ENCODE measurements at places on chromosomes 12 and 14.

GRCh38 chr12:80830533-80831088 is 107.1 kb downstream of the LIN7A start:
- no peak for DNase-seq

DNA sequence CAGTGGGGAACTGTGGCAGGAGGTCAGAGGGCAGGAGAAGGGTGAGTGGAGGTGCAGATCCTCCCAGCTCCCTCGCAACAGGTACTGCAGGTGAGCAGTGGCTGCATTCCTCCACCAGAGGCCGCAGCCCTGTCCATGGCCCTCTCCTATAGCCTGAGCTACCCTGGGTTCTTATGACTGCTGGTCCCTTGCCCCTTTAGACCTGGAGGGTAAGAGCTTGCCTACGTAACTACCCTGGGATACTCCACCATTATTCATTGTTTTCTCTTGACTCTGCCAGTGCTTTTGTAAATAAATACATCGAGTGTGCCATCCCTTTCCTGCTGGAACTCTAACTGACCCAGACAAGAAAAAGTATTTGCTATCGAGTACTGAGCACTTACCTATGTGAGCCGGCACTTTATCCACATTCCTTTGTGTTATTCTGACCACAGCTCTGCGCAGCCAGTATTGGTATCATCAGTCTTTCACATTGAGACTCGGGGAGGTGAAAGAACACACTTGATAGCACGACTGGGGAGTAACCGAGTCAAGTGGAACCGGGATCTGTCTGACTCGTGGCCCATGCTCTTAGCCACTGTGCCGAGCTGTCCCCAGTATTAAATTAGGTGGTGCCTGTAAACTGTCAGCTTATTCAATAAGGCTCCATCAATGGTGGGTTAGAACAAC is 38.5 kb downstream of the LTBP2 start:
- no peak for DNase-seq

- no peak for DNase-seq
Observed at GRCh38 chr14:62209287-62209899, 447.2 kb downstream of the SNAPC1 start.

- DNase-seq = no peak
Observed at GRCh38 chr12:66725031-66725430, 46.2 kb upstream of the GRIP1 start.

DNA sequence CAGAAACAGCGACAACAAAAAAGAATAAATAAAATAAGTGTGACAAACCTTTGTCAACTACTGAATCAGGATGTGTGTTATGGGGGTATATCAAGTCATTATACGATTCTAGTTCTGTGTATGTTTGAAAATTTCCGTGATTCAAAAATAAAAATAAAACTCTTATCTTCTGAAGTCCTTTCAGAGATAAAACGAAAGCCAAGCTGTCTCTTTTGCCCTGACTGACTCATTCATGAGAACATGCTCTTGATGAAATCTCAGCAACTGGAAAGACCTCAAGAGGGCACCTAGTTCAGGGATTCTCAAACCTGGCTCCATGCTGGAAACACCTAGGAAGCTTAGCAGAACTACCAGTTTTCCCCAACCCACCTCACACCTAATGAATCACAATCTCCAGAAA is 9.2 kb downstream of the FOXN3 start:
- no peak for DNase-seq

DNA sequence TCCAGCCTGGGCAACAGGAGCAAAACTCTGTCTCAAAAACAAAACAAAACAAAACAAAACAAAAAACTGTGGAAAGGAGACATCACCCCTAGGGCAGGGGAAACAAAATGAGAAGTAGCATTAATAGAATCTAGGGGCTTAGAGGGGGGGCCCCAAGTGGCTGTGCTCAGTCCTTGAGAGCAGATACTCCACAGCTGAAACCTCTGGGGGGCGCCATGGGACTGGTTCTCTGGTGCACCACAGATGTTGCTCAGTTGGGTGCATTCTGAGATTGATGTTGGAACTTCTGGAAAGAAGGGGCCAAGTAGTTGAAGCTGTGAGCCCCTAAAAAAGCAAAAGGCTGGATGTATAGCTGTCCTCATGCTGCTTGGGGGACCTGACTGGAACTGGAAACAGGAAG is 11.8 kb upstream of the SYNE2 start:
- no peak for DNase-seq

DNA sequence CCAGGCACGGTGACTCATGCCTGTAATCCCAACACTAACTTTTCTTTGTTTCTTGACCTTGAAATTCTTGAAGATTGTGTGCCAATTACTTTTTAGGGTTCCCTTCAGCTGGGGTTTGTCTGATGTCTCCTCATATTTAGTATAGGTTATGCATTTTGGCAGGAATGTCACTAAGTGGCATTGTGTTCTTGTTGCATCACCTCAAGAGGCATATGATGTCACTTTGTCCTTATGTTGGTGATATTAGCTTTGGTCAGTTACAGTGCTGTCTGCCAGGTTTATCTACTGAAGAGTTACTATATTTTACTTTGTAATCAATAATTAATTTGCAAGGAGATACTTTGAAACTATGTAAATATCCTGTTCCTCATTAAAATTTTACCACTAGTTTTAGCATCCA is 61.0 kb upstream of the BTG1 start:
- DNase-seq = no peak

DNA sequence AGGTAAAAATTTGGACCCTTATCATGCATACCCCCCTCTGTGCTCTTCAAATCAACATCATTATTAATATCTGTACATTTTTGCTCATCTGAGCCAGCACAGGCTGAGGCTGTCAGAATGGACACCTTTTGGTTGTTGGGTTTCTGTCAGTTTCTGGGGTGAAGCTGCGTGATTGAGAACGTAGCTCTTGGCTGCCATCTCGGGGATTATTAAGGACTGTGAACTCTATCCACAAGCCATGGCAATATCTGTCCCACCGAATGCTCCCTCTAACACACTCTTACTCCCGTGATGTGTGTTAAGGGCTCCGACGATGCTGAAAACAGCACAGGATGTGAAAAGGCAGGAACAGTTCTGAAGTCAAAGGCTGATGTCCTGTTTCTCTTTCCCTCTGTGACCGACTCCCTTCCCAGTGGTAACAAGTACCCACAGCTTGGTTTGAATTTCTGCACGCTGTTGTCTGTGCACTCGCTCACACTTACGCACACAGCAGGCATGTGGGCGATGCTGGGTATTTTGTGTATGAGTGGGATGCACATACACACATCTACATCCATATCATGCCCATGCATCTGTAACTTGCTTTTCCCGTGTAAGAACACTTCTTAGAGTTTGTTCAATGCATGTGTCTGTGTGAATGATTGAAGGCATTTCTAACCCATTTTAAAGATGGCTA is 405.6 kb downstream of the TMEM121 start:
- DNase-seq = no peak

- no peak for DNase-seq
Observed at GRCh38 chr12:31482816-31483215, 108.1 kb downstream of the DENND5B start.

- DNase-seq = no peak
Observed at GRCh38 chr12:8696442-8697090, 1.2 kb upstream of the RIMKLB start.

GRCh38 chr12:33587784-33588712 is 148.4 kb upstream of the SYT10 start:
- no peak for DNase-seq

DNA sequence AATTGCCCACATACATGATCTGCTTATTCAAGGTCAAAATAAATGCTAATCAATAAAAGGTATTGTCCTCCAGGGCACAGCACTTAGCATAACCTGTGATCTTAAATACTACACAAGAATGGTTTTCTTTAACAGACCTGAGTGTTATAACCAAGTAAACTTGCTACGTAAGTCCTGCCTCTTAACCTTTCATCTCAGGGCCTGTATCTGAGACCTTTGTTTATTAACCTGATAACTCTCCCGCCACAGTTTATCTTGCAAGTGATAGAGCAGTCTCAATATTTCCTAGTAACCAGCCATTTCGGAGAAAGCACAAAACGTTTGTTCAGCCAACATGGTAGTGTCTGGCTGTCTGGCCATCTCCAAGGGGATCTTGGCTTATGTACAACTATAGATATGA is 88.4 kb downstream of the DUSP6 start:
- no peak for DNase-seq

DNA sequence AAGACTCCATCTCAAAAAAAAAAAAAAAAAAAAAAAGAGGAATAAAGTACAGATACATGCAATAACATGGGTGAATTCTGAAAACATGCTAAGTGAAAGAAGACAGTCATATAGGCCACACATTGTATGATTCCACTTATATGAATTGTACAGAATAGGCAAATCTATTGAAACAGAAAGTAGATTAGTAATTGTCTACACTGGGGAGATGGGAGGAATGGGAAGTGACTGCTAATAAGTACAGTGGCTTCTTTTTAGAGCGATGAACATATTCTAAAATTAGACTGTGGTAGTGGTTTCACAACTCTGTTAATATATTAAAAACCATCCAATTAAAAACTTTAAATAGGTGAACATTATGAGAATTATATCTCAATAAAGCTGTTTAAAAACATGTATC is 74.4 kb downstream of the ANKS1B start:
- DNase-seq = no peak

GRCh38 chr12:3791256-3791874 is 38.5 kb upstream of the CRACR2A start:
- no peak for DNase-seq

Data from head of caudate nucleus (tissue), 42 donors.